ENCODE measurements at places on chromosomes 5 and 9. TPM values are rescaled to one million over a fixed set of nuclear protein-coding genes. Genes with fewer than 3 reads are reported as not detected.

FRRS1L gene
- 4.8 TPM for total RNA-seq

CLTB gene
- total RNA-seq: 248 TPM

ACTBL2 gene
- not detected for total RNA-seq

- no peak overlapping the region for H3K4me3 ChIP-seq
- no peak overlapping the region for H3K27ac ChIP-seq
- no peaks in the 10 kb centered on the region for H3K27me3 ChIP-seq
- H3K4me1 ChIP-seq: no peaks in the 10 kb centered on the region
- H3K36me3 ChIP-seq: peaks cover 38% of the 10 kb centered on the region
- DNase-seq: no peak
Measured at GRCh38 chr5:109866051-109866450, 176.3 kb downstream of the MAN2A1 start.

- no peak overlapping the region for H3K4me3 ChIP-seq
- H3K36me3 ChIP-seq: no peaks in the 10 kb centered on the region
- DNase-seq: no peak
- H3K27me3 ChIP-seq: no peaks in the 10 kb centered on the region
Measured at GRCh38 chr5:61313960-61314681, 17.9 kb upstream of the ZSWIM6 start.

DNA sequence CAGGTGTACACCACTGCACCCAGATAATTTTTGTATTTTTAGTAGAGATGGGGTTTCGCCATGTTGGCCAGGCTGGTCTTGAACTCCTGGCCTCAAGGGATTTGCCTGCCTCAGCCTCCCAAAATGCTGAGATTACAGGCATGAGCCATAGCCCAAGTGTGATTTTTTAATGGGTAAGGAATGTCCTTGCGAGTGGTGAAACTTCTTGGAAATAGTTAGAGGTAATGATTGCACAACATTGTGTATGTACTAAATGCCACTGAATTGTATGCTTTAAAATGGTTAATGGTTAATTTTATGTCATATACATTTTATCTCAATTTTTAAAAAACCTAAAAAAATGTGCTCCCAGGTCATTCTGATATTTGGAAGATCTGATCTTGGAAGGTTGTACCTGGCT lies 59.9 kb upstream of the IL6ST start:
- peaks cover 16% of the 10 kb centered on the region for H3K4me1 ChIP-seq
- no peaks in the 10 kb centered on the region for H3K36me3 ChIP-seq
- no peak for DNase-seq

DNA sequence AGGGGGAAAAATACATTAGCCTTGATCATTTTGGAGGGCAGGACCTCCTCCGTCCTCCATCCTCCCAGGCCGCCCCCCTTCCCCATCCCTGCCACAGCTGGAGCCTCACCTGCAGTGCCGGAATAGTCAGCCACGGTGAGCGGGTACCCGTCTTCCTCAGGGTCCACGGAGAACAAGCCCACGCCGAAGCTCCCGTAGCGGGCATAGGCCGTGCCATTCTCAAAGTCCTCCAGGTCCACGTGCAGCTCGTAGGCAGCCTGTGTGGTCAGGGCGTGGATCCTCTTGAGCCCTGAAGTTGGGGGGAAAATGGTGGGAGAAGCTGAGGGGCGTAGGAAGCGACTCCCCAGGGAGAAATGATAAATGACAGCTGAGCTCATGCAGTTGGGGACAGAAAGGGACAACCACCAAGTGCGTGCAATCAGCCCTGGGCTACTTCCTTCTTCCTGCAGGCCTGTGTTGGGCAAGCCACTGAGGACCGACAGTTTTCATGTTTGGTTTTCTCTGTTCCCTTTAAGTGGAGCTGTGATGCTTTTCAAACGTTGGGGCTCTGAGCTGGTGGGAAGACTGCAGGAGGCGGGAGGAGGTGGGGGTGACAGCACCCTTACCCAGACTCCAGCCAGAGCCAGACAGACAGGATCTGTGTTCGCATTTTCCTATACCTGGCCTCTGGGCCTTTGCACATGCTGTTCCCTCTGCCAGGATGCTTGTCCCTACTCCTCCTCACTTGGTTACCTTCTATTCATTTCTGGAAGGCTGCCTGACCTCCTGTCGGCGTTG lies 8.7 kb upstream of the QRFP start:
- no peaks in the 10 kb centered on the region for H3K36me3 ChIP-seq
- H3K27ac ChIP-seq: no peak overlapping the region
- H3K27me3 ChIP-seq: peaks cover 11% of the 10 kb centered on the region
- DNase-seq: no peak
- no peaks in the 10 kb centered on the region for H3K4me1 ChIP-seq

- peaks cover 10% of the 10 kb centered on the region for H3K36me3 ChIP-seq
- peak within 1 kb of the TSS; percentile 66 for H3K27ac ChIP-seq
- H3K4me3 ChIP-seq: peak within 1 kb of the TSS; percentile 52
- no peaks in the 10 kb centered on the region for H3K27me3 ChIP-seq
- peak; percentile 92 for DNase-seq
- peaks cover 12% of the 10 kb centered on the region for H3K4me1 ChIP-seq
Measured at GRCh38 chr5:150904479-150905311, at the start of gene ZNF300. Gene ZNF300 (minus strand): TSS chr5:150904980. CDS start chr5:150903155, 1,825 bp downstream.
